ENCODE measurements at places on chromosomes 11 and 22. TPM values are rescaled to one million over a fixed set of nuclear protein-coding genes. Genes with fewer than 3 reads are reported as not detected.

The ACER3 gene
- polyA plus RNA-seq, result 13.7 TPM

The OR5A1 gene
- 0.01 TPM for polyA plus RNA-seq

The SCGB1A1 gene
- not detected for polyA plus RNA-seq

The SLC7A4 gene
- 1.4 TPM for polyA plus RNA-seq

The HSPA8 gene
- 1,348 TPM for polyA plus RNA-seq

The SCN2B gene
- 3.5 TPM for polyA plus RNA-seq

GRCh38 chr11:120680322-120680721 is 168.8 kb downstream of the GRIK4 start:
- DNase-seq, result no peak

DNA sequence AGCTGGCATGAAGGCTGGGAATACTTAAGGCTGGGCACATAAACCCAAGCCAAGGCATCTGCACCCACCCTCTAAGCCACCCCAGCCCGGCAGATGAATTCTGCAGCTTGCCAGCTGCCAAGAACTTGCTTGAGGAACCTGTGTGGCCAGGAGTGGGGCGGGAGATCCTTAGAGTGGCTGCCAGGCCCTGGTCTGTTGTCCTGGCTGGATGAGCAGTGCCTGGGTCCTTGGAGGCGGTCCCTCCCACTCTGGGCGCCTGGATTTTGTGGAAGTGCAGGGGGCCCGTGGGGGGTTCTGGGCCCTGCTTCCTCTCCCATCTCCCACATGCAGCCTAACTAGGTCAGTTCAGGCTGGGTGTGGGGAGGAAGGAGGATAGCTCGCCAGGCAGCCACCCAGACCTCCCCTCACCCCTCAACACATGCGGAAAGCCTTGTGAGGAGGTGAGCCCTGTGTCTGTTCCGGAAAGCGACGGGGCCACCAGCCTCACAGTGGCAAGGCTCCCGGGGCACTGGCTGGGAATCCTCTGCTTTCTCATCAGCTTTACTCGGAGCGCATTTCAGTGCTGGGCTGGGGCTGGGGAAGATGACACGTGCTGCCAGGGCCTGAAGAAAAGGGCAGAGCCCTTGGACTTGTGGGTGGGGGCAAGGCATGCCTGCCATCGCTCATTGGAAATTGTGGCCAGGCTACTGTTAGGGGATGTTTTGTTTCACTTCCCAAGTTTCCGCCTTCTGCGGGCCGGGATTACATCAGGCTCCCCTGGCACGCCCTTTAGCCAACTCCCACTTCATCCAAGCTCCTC is 8.4 kb downstream of the DAGLA start:
- no peak for DNase-seq

DNA sequence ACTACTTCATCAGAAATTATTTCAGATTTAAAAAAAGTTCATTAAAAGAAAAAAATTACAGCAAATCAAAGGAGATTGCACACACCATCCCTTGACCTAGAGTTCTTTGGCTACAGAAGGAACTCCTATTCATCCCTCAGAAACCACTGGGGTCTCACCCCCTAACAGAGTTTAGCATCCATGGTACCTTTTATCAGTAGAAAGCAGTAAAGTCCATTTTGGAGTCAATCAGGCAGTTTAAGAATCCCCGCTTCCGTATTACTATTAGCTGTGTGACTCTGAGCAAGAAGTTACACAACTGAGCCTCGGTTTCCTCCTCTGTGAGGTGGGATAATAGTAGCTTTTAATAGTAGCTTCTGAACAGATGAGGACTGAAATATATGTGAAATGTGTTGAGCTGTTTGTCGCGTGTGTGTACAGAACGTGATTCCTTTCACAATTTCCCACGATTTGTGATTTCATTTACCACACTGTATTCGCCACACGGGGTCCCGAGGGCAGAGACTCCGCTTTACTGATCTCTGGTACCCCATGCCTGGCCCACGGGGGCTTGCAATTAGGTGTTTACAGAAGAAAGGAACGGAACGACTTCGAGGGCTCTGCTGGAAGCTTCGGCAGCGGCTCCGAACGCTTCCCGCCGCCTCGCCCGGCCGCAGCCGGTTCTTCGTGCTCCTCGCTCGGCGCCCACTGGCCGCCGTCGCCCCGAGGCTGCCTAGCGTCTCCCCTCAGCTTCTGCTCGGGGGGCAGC is 72.5 kb upstream of the ZBED5 start:
- no peak for DNase-seq

DNA sequence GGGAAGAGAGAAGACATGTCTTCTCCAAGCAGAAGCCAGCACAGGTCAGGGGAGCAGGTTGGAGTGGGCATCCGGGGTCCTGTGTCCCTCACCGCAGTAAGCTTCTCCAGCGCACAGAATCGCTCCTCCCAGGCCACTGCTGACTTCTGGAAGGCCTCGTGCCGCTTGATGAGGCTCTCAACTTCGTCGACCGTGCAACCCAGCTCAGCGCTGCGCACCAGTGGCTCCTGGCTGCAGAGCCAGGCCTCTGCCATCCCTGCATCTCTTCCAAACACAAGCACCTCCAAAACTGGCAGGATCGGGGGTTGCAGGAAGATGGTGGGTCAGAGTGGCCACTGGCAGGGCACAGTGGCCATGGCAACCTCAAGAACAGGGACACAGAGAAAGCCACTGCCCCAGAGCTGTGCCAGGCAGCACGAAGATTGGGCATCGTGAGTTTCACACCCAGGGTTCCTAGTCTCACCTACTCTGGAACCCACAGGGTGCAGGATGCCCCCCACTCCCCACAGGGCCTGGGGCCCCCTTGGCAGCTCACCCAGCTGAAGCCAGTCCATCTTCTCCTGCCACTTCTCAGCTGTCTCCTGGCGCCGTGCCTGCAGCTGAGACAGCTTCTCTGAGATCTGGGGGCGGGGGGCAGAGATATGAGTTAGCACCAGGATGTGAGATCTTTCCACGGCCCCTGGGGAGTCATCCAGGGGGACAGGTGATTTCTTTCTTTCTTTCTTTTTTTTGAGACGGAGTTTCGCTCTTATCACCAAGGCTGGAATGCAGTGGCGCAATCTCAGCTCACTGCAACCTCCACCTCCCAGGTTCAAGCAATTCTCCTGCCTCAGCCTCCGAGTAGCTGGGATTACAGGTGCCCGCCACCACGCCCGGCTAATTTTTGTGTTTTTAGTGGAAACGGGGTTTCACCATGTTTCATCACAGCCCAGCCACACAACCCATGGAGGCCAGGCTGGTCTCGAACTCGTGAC is 11.2 kb upstream of the RBM4B start:
- DNase-seq, result no peak

GRCh38 chr22:45207981-45208664 is 32.6 kb downstream of the KIAA0930 start:
- DNase-seq, result no peak

- DNase-seq, result no peak
Observed at GRCh38 chr11:7851391-7851790, 54.6 kb upstream of the OR5P2 start.

- no peak for DNase-seq
Observed at GRCh38 chr22:37762389-37762836, 45.3 kb upstream of the GCAT start.

DNA sequence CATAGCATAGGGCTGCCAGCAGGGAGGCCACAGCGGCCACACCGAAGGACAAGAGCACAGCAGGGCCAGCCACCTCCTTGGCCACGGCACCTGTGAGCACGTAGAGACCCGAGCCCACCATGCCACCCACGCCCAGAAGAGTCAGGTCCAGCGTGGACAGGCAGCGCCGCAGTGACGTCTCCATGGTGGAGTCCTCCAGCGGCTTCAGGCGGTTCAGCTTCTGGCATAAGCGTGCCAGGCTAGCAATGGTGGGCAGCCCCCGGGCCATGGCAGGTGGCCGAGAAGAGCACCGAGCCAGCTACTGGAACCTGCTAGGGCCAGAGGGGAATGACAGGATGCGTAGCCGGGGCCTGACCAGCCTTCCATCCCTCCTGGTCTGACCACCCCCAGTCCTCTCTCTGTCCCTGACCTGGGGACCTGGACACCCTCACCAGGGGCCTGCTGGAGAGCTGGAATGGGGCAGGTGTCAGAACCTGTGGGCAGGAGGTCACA is 770 bp downstream of the SLC7A4 start:
- no peak for DNase-seq

DNA sequence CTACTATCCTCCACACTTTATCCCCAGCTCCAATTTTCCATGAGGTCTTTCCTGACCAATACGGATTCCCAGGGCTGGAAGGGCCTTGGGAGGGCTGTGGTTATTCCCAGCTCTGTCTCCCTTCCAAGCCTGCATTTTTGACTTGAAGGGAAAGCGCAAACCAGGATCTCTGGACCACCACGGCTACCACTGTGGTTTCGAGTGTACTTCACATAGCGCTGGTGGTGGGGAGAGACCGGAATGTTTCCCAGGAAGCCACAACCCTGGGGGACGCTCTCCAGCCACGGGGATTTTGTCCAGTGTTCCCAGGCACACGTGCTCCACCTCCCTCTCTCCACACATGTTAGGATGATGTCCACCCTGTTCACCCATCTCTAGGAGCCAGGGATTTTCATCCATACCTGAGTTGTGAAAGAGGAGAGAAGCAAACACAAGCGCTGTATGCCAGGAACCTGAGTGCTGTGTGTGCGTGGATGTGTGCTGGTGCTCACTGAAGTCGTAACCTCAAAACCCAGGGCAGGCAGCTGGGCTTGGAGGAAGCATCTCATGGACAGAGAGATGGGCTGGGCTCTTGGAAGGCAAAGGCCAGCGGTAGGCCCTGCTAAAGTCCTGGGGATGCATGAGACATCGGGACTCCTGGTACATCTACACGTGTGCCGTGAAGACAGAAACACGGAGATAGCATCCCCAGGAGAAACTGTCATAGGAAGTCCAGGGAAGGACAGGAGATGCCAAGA is 1.3 kb upstream of the NPTXR start:
- no peak for DNase-seq

DNA sequence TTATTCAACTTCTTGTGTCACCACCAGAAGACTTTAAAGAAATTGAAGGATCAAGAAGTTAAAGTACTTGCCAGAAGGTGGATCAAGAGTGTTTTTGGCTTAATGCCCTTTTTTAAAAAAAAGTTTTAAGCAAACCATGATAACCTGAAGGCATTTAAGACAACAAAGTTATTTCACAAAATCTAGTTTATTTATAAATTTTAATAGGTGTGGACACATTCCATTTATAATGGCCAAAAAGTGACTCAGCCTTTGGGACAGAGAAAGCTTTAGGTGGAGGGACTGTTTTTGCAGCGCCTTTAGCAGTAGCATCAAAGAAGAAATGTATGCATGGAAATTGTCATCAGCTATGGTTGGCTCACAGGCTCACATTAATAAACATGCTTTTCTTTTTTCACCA is 17.9 kb downstream of the TCP11L1 start:
- no peak for DNase-seq

GRCh38 chr11:133842730-133843129 is 2.6 kb downstream of the SPATA19 start:
- DNase-seq, result no peak

DNA sequence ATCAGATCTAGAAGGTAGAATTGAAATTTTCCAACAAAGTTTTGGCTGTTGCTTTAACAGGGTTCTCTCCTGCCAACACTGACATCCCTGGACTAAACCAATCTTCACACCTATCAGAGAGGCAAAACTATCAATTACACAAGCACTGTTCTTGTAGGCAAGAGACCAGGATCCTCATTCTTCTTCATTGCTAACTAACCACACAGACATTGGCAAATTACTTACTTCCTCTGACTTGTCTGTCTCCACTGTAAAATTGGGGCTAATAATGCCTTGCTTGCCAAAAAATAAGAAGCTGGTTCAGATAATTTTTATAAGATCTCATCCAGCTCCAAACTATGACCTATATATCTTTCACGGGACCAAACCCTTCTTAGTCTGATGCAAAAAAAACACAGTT is 93.8 kb upstream of the DDI1 start:
- DNase-seq, result no peak

DNA sequence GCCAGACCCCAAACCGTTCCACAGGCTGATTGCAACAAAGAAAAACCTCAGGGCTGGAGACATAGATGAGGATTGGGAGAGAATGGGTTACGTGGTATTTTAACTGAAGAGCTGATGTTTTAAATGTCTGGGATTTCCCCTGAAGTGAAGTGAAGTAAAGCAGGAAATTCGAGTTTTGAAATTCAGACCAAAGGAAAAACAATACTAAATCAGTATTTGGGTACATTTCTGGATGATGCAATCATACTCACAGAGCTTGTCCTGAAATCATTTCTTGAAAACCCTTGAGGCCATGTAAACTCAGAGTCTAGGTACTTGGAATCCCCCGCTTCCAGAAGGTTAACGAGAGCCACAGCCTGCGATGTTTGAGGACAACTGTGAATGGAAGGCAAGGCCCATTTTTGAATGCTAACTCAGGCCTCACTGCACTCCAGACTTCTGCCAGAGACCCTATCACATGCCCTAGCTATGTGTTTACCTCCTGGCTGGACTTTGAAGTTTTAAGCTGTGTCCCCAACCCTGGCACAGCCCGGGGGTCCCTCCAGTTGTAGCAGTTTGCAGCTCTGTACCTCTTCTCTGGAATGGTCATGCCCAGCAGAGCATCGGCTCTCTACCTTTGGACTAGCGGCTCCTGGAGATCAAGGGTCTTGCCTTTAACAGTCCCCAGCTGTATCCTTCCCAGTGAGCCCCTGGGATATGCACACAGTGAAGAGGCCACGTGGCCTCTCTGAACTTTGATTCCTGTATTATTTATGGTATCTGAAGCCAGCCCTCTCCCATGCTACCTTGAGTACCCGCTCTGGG is 5.4 kb upstream of the FTH1 start:
- no peak for DNase-seq

DNA sequence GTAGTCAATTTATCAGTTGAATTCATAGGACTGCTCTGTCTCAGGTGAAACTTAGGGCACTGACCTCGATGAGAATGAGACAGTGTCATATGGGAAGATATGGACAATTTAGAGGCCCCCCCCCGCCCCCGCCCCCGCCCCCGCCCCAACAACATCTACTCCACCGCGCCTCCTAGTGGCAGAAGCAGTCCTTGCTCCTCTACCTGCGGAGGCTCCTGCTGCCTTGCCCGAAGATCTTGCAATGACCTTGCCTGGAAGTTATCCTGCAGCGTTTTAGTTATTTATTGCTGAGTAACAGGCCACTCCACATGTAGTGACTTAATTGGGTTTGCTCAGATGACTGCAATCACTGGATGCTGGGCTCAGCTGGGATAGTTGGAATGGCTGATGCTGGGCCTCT is 15.2 kb downstream of the SERPINH1 start:
- no peak for DNase-seq

DNA sequence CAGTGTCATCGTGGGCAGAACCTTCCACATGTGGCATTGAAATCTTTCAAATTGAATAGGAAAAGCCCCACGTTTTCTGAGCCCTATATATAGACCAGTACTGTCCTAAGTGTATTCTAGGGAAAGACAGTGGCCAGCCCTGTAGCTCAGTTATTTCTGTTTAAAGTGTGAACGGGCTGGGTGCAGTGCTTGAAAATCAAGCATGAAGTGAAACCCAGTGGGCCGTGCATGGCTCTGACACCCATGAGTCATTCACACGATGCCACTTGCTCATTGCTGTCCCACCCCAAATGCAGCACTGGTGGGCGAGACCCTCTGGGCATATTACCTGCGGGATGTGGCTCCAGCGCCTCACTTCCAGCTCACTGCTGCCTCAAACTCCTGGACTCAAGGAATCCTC is 29.8 kb upstream of the CCDC188 start:
- DNase-seq, result no peak

GRCh38 chr11:63553759-63554158 is 9.4 kb downstream of the PLAAT2 start:
- DNase-seq, result no peak

Data from renal cortex interstitium (tissue), 15 donors.